IMR-90 (cell line): ENCODE measurements at places on chromosomes 13 and 19. TPM values are rescaled to one million over a fixed set of nuclear protein-coding genes. Genes with fewer than 3 reads are reported as not detected.
A peak's percentile ranks its signal among the peaks of the same experiment; 100 is the strongest.

The PSPN gene
- 0.54 and 0.56 TPM in 2 replicates for total RNA-seq

The ZNF441 gene
- total RNA-seq, result 9.7 and 12.2 TPM in 2 replicates

DNA sequence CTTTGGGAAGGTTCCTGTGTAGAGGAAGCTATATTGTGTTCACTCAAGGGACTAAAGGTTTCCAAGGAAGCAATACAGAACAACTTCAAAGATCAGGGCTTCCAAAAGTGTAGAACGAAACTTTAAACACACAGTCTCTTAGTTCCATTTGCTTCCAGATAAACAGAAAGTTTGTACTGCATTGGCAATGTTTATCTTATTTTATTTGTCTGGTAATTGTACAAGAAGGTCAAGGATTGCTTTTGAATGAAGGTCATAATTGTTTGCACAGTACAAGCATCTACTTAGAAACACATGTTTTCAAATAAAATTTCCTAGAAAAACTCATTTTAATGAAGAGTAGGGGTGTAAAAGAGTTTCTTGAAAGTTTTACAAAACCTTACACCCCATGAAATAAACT is 712.7 kb upstream of the SGCG start:
- no peak for DNase-seq

- DNase-seq, result no peak
Measured at GRCh38 chr13:25958986-25959385, 92.8 kb downstream of the SHISA2 start.

DNA sequence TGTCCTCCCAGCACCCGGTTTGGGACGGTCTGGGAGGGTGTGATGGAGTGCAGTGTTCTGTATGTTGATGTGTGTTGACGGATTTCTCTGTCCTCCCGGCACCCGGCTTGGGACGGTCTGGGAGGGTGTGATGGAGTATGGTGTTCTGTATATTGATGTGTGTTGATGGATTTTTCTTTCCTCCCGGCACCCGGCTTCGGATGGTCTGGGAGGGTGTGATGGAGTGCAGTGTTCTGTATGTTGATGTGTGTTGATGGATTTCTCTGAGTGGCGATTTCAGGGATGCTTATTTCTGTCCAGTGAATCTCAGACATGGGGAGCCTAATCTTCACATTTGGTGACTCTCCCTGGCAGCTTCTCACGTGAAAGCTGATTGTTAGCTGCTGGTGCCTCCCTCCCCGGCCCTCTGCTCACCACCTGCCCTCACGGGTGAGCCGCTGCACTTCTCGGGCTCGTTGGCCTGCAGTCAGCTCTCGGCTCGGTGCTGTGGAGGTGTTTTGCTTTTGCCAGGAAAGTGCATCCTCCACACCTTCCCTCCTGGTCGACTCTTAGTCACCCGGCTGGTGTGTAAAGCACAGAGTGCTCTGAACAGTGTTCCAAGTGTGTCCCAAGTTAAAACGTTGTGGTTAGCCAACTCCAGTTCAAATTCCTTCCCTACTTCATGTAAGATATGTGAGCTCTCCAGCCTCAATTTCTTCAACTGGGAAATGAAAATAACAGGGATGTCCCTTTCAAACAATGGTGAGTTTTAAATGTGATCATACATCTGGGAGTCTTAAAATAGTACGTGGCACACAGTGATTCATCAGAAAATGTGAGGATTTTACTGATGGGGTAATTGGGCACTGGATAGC is 54.6 kb downstream of the ATP11A start:
- DNase-seq, result peak; percentile 63

- peak; percentile 73 for DNase-seq
Measured at GRCh38 chr13:32134241-32135055, 102.9 kb downstream of the FRY start.

- no peak for DNase-seq
Measured at GRCh38 chr19:14352526-14352925, 28.7 kb upstream of the ADGRE5 start.

DNA sequence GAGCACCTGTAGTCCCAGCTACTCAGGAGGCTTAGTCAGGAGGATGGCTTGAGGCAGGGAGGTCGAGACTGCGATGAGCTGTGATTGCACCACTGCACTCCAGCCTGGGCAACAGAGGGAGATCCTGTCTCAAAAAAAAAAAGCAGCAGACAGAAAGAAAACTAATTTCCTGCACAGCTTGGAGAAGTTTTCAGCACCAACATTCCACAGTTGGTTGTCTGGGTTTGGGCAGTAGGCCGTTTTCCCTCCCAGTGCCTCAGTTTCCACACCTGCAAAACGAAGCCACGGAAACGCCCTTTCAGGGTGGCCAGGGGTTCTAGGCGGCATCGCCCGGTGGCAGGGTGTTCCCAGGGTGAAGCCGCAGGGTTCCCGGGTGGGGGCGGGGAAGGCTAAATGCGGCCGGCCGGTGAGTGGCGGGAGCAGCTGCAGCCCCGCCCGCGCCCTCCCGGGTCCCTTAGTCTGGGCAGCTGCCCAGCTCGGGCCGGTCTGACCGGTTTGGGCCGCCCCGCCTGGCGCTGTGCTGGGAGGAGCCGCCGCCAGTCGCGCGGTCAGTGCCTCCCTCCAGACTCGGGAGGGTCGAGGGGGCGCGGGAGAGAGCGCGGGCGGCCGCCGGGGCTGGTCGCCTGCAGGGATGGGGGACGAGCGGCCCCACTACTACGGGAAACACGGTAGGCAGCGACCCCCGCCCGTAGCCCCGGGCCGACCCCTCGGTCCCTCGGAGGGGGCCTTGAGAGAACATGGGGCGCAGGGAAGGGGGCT is at the start of gene SLC44A2:
TSS of gene SLC44A2 (plus strand) at position 551 of the 759 bp plus-strand sequence. CDS start at position 632, 81 bp downstream.
- DNase-seq, result peak; percentile 35

DNA sequence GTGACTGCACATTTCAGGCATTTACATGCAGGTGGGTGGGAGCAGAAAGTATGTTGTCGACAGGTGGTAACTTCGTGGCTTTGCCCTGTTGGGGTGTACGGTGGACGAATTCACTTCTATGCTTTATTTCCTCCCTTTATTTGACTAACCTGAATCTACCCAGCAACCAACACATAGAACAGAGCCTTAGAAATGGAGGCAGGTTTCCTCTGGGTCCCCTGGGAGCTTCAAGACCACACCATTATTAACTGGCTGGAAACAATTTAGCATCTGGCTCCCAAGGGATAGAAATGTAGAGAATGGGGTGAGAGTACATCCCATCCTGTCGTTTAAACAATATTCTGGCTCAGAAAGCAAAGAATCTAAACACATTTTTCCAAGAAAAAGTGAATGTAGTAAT is 244.4 kb downstream of the DLEU7 start:
- no peak for DNase-seq
